Cerebellum (tissue), 4 donors: ENCODE measurements at places on chromosomes 5 and 9. TPM values are rescaled to one million over a fixed set of nuclear protein-coding genes. Genes with fewer than 3 reads are reported as not detected.

The PDCD1LG2 gene
- total RNA-seq, result 0.09 TPM

The SOHLH1 gene
- not detected for total RNA-seq

The FGF1 gene
- total RNA-seq, result 6.8 TPM

The PROB1 gene
- total RNA-seq, result 1.1 TPM

DNA sequence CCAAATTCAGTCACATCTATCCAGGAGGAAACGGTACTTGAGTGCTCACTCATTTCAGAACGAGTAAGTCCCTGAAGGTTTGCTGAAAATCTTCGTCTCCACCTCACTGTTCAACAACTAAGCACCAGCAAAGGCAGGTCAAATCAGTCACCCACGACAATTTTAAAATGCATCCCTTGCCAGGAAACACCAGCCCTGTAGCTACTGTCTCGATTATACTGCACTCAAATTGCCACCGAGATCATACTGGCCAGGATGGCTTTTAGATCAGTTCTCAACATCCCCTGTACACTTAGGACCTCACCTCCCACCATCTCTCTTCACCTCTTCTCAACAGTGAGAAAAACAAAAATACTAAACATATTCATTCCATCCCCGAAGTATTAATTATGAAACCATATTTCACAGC lies 298.6 kb downstream of the AGTPBP1 start:
- DNase-seq, result no peak

DNA sequence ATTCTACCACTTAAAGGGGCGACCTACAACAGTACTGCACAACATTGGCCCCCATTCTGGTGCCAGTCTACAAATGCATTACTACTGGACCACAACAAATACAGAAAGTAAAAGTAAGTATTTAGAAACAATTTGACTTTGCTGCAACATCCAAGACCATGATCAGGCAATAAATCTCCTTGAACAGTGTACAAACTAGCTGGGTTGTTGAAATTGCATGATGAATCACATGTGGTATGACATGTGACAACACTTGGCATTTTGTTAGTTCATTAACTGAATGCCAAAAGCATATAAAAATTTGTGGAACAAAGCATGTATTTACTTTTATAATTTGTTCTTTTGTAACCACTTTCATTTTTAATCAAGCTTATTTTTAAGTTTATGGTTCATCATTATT lies 270.5 kb downstream of the NFIB start:
- no peak for DNase-seq

DNA sequence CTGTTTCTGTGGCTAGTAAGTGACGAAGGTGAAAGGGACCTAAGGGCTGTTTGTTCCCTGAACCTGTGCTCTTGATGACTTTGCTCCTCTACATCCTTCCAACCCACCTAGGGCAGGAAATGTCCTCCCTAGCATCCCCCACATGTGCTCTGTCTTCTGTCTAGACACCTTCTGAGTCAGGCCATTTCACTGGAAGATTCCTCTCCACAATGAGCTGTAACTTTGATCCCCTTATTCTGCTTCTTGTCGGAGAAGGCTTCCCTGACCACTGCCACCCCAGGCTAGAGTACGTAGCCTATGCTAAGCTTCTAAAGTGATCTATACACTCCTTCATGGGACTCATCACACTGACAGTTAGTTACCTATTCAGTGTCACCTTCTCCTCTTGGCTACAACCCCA lies 21.7 kb downstream of the SPAAR start:
- DNase-seq, result no peak

- DNase-seq, result no peak
Measured at GRCh38 chr5:138938526-138938925, 63.4 kb upstream of the LRRTM2 start.

DNA sequence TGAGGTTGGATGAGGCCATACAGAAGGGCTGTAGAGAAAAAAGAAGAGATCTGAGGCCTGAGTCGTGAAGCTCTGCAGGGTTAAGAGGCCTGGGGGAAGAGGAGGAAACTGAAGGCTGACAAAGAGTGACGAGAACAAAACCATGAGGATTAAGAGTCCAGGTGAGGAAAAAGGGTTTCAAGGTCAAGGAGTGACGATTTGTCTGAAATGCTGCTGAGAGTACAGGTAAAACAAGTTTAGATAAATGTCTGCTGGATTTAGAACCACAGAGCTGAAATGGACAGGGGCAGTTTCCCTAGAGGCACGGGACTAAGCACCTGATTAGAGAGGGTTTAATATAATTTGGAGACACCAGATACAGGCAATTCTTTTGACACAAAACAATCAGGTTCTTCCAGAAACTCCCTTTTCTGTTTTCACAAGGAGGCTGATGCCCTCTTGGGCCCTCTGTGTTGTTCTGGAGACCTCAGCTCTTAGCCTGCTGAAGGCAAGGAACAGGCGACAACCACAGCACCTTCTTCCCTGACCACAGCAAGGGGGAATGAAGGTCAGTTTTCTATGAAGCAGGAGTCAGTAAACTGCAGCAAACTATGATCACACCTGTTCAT lies 14.6 kb upstream of the GCNT1 start:
- no peak for DNase-seq

DNA sequence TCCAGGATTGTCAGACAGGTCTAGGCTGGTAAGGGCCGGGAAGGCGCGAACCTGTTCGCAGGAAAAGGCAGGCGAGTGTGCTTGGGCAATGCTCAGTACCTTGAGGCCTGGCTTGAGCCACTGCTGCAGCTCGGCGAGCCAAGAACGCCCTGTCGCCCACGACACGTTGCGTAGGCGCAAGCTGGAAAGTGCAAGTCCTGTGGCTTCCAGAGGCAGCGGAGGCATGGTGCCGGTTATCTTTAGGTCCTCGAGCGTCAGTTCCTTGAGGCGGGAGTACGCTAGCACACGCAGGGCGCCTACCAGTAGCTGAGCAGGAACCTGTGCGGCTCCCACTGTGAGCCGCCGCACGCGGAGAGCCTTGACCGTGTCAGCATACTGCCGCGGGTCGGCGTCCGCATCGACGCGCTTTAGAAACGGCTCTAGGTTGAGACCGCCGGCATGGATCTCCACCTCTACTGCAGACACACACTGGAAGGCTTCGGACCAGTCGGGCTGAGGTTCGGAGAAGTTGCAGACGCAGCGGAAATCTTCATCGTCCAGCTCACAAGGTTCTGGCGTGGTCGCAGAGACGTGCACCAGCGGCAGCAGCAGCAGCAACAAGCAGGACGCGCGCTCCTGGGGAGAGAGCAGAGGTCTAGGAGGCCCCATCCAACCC lies 482 bp downstream of the CD14 start:
- peak; percentile 76 for DNase-seq

- no peak for DNase-seq
Measured at GRCh38 chr9:133973791-133974630, 18.1 kb downstream of the VAV2 start.
